M059J (cell line): ENCODE measurements at places on chromosomes 6 and 20. TPM values are rescaled to one million over a fixed set of nuclear protein-coding genes. Genes with fewer than 3 reads are reported as not detected.

GRCh38 chr20:13423472-13424173 is 202.5 kb downstream of the ISM1 start:
- DNase-seq = no peak

Gene CCDC170
- total RNA-seq = not detected in 2 replicates

Gene EMILIN3
- not detected in 2 replicates for total RNA-seq

GRCh38 chr6:3905945-3906845 is 57.0 kb downstream of the FAM50B start:
- DNase-seq = no peak

DNA sequence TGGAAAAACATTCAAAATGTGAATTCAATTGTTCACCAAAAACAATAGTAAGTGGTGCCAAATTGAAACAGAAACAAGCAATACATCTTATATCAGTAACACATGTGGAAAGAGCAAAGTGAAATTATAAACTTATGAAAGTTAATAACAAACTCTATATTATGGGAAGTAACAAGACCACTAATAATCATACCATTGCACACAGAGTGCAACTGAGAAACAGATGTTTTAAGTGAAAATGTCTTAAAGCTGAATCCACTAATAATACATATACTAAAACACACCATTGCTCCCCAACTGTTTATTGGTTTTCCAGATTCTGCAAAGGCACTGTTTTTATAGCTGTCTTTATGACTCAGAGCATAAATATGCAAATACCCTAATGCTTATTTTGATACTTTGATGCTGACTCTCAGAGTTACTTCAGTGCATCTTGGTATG is 292.3 kb downstream of the RFPL4B start:
- DNase-seq = peak; percentile 81

Gene SAMHD1
- total RNA-seq = 355 and 442 TPM in 2 replicates

- DNase-seq = peak; percentile 56
These were observed 36.8 kb downstream of the GNAS start for GRCh38 chr20:58889334-58889760.

Gene SALL4
- 1.6 and 2.4 TPM in 2 replicates for total RNA-seq

Gene TCP11
- not detected in 2 replicates for total RNA-seq

GRCh38 chr20:57708694-57709673 is 831 bp downstream of the PMEPA1 start:
- peak; percentile 56 for DNase-seq

DNA sequence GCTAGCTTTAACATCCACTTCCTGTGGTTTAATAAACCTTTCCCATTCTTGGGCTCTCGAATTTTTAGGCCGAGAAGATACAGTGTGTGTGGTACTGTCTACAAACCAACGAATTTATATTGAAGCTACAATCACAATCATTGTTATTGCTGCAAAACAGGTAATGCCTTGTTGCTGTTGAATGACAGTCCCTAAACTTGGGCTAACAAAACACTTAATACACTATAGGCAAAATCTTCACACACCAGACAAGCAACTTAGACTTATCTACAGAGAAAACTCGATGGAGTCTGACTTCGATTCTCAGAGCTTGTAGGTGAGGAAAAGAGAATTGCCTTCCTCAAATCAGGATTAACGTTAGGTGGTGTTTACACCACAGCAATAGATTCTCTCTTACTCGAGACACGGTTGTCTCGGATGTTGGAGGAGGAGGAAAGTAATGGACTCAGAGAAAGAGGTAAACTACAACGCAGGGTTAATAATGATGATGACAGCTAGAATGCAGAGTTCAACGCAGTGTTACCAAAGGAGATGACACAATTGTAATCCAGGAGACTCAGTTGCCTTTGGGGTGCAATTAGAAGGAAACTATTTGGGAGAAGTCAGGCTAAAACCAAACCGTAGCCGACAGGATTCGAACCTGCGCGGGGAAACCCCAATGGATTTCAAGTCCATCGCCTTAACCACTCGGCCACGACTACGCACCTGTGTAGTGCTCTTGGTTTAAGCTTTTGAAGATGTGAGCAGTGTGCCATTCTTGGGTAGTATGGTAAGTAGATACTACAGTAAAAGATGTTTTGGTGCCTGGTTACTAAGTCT is 32.5 kb upstream of the ZNF184 start:
- peak; percentile 94 for DNase-seq

Gene BPI
- 0.91 and 1.5 TPM in 2 replicates for total RNA-seq

DNA sequence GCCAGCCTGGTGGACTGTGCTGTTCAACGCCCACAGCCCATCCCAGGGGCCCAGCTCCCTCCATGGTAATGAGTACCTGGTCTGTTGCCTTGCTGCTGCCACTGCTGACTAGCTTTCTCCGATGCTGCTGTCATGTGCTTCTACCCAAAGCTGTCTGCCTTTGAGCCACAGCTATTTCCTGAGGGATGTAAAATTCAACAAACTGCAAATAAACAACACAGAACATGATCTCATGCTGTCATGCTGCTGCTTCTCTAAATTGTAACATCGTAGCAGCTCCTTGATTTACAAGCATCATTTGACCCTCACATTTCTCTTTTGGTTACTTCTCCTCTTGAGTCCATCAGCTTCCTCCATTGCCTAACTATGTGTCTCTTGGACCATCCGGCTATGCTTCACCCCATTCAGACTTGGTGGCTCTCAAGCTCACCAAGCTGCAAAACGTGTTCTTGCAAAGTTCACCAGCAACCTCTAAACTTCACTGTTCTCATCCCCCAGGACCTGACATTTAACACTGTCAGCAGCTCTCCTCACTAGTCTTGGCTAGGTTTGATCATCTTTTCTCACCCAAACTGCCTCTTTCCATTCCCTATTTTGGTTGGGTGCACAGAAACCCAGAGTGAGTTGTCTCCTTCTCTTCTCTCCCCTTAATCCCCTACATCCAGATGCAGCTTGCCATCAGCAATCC is 54.6 kb downstream of the FYN start:
- DNase-seq = peak; percentile 61

Gene PTK6
- total RNA-seq = not detected in 2 replicates

GRCh38 chr6:26268659-26269402 is 96.2 kb upstream of the BTN3A2 start:
- peak; percentile 97 for DNase-seq
